Renal cortical epithelial cell (primary cell): ENCODE measurements at places on chromosomes 11 and 22. TPM values are rescaled to one million over a fixed set of nuclear protein-coding genes. Genes with fewer than 3 reads are reported as not detected.
A peak's percentile ranks its signal among the peaks of the same experiment; 100 is the strongest.

GRCh38 chr11:61039916-61040315, 62.4 kb upstream of the CD5 start:
- DNase-seq: no peak

- no peak for DNase-seq
Measured at GRCh38 chr22:49865156-49865555, 11.5 kb downstream of the ZBED4 start.

The CCDC116 gene
- total RNA-seq: not detected in 2 replicates

The REXO2 gene
- 166 and 170 TPM in 2 replicates for total RNA-seq

DNA sequence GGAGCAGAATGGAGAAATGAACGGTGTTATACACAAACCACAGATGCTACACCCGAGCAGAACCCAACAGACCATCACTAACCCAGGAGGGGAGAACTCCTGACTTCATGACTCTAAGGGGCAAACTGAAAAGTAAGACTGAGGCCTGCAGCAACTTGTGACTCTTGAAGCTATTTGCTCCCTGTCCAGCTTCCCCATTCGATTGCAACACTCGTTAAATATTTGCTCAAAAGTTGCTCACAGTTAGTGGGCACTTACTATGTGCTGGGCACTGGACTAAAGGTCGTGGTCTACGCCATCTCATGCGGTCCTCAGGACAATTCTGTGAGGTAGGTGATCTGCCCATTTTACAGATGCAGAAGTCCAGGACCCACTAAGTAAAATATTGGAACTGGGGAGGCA, 9.5 kb upstream of the ADA2 start:
- peak; percentile 75 for DNase-seq

DNA sequence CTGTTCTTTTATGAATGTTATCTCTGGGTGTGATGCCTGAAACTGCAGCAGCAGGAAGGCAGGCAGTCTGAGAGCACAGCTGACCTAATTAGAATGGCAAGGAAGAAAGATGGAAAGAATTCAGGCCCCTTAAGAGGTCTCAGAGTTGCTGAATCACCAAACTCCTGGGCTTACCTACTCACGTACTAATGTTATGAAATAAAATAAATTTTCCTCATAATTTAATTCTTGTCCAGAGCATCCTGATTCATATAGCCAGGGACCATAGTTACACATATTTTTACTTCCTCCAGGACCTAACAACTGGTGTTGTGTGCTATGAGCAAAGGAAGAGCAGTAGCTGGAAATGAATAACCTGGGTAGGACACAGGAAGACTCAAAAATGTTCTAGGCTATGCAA, 41.9 kb downstream of the SNX19 start:
- DNase-seq: peak; percentile 41

The POU2F3 gene
- 0.05 TPM in 1 of 2 replicates, not detected in the other for total RNA-seq

DNA sequence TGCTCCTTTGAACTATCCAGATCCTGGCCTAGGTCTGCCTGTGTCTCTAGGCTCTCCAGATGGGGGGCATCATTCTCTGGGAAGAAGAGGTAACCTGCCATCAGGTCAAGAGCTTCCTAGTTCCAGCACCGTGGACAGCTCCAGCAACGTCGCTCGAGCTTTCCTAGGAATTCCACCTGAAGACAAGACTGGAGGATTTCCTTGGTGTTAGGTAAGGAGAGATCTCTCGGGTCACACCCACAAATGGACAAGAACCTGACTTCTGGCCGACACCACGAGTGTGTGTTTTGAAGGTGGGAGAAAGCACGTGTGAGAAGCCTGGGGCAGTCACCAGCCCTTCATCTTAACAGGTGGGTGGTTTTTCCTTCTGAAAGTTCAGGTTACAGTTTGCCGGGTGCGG, 1.2 kb downstream of the PRG3 start:
- DNase-seq: peak; percentile 40

The OR56A1 gene
- total RNA-seq: not detected in 2 replicates

The TMEM121B gene
- 0.10 TPM in 1 of 2 replicates, not detected in the other for total RNA-seq

DNA sequence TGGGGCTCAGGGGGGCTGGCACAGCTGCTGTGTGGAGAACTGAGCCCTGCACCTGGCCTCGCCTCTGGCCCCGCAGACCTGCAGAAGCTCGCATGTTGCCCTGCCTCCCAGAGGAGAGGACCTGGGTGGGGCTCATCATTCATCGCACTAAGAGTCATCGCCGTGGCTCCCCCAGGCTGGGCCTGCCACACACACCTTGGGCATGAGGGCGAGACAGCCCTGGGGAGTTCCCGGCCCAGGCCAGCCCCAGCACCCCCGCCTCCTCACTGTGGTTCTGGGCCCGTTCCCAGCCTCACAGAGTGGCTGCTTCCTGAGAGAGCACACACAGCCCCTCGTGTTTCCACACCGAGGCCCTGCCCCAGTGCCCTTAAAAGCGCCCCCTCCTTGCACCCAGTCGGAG, 694.6 kb downstream of the TBC1D22A start:
- DNase-seq: no peak

- no peak for DNase-seq
Measured at GRCh38 chr11:23318670-23319069, 458.4 kb upstream of the CCDC179 start.

DNA sequence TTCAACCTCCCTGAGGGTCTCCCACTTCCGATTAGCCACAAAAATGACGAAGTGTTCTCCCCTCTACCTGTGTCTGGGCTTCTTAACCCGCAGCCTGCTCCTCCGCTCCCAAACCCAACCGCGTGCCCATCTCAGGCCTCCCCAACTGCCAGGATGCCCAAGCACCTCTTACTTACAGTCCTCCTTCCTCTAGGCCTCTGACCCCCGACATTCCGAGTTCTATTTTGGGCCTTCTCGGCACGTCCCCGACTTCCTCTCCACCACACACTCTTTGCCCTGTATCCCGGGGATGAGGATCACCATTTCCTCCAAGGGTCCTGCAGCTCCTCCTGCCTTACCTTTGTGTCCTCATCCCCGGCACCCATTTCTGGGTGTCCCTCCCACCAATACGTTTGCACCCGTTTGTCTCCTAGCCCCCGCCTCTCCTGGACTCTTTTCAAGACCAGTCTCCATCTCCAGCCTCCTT, 388 bp upstream of the MUS81 start:
- DNase-seq: no peak

DNA sequence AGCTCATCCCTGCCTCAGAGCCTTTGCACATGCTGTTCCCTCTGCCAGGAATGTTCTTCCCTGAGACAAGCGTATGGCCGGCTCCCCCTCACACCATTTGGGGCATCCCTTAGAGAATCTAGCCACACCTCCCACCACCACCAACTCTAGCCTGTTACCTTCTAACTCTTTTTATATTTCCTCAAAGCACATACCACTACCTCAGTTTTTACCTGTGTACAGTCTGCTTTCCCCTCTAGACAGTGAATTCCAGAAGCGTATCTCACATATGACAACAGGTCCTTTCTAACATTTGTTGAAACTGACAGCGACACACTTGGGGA, 75.1 kb upstream of the ARFGAP3 start:
- DNase-seq: no peak

The TRIM34 gene
- total RNA-seq: 10.7 and 15.3 TPM in 2 replicates

DNA sequence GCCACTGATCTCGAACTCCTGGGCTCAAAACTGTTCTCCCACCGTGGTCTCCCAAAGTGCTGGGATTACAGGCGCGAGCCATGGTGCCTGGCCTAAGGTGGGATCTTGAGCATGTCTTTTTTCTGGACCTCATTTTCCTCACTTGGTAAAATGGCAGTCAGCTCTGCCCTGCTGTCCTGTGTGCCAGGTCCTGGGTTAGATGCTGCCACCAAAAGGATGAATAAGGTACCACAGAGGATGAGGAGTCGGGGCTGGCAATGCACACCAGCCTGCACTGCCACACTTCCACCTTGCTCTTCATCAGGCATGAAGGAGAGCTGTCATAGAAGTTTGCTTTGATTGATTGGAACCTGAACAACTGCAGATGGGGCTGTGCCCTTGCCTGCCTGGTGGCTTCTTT, 32.3 kb downstream of the ACO2 start:
- peak; percentile 30 for DNase-seq

The SCUBE2 gene
- total RNA-seq: 0.87 and 1.4 TPM in 2 replicates

- no peak for DNase-seq
Measured at GRCh38 chr22:32389685-32390084, 22.4 kb downstream of the RTCB start.

DNA sequence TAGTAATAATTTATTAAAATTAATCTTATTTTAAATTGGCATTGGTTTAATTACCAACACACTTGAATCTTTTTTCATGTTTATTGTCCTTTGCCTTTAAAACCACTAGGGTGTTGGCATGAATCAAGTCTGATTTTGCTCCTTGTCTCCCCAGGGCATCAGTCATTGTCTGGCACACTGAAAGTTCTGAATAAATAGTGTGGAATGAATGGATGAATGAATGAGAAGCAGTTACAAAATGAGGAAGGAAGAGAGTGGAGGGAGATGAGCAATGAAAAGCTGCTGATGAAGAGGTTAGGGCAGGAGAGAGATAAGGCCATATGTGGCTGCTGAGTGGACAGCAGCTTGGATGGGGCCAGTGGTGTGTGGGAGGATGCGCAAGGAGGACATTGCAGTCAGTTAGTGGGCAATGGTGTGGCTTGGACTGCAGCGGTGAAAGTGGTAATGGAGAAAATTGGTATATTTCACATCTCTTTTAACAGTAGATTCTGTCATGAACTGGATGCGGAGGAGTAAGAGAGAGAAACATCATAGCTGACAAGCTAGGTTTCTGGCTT, 132.0 kb downstream of the SPON1 start:
- no peak for DNase-seq

DNA sequence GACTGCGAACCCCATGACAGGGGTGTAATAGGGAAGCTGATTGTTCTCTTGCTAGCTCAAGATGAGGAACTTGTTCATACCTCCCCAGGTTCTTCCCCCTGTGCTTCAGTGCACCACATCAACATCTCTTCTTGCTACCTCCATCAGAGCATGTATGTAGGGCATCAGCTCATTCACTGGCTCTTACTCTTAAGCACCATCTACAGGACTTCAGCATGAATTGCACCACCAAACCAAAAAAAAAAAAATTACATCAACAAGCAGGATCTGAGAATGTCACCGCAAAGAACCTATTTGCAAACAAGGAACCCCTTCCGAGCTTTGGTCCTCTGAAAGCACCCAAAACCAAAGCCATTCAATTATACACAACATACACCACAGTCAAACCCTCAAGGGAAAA, 2226.5 kb upstream of the RAG2 start:
- DNase-seq: no peak

GRCh38 chr22:45843031-45843430, 133.9 kb downstream of the WNT7B start:
- DNase-seq: no peak

GRCh38 chr11:74050465-74050864, 41.6 kb upstream of the UCP3 start:
- DNase-seq: no peak

The ASCC2 gene
- 14.4 and 29.8 TPM in 2 replicates for total RNA-seq

GRCh38 chr22:30881361-30882183, 87.0 kb downstream of the MORC2 start:
- DNase-seq: no peak

DNA sequence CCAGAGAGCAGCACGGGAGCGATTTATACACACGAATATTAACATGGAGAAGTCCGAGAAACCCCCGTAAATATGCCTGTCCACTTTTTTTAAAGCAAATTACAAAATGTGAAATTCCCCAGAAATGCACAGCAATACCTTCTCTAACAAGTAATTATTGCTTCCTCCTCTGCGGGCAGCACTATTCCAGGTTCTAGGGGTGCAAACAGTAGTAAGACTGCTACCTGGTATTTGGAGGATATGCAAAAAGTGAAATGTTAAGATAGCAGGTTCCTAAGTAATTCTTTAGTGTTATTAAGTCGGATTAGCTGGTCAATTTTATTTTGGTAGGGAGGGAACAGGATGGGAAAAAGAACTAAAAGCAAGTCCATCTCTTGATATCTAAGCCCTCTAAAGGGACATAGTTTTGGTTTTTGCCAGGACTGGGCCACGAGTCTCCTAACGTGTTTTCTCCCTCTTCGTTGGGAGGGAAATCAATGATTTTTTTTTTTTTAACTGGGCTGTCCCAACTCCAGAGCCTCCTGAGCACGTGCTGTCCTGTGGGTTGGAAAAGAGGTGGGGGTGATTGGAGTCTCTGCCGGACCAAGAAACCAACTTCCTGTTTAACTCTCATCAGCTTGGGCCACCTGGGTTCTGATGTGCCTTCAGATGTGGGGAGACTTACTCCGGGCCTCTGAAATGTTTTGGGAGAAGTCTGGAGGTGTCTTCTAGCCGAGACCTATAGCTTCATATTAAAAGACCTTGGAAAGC, 1.7 kb upstream of the XBP1 start:
- peak; percentile 45 for DNase-seq

The NRGN gene
- total RNA-seq: 0.10 TPM in 1 of 2 replicates, not detected in the other

- no peak for DNase-seq
Measured at GRCh38 chr11:35631891-35632290, 13.6 kb downstream of the FJX1 start.

GRCh38 chr11:93870616-93871015, 20.2 kb upstream of the VSTM5 start:
- DNase-seq: no peak

DNA sequence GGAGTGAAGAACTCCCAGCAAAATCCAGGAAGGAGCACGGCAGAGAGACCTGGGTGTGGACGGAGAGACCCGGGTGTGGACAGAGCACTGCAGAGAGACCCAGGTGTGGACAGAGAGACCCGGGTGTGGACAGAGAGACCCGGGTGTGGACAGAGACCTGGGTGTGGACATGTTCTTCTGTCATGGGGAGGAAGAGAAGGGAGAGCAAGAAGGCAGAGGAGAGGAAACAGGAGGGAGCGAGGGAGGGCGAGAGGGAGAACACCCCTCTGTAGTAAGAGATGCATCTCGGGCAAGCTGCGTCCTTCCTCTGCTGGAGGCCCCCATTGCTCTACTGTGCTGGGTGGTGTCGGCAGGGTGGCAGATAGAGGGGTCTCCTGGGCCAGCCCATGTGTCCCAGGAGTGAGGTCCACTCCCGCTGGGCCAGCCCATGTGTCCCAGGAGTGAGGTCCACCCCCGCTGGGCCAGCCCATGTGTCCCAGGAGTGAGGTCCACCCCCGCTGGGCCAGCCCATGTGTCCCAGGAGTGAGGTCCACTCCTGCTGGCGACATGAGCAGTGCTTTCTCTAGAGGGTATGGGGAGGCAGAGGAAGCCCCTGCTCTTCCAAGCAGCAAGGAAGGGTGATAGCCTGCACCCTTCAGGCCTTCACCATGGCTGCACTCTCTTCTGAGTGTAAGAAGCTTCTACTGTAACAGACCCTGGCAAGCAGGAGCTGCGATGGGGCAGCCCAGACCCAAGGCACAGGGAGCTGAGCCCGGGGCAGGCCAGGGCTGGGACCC, 934.2 kb downstream of the BRD1 start:
- DNase-seq: no peak

The P2RY2 gene
- 3.7 and 4.3 TPM in 2 replicates for total RNA-seq

The VPS37C gene
- 10.7 and 11.3 TPM in 2 replicates for total RNA-seq

- no peak for DNase-seq
Measured at GRCh38 chr11:107131756-107132155, 113.5 kb upstream of the GUCY1A2 start.

The LARGE2 gene
- 0.40 and 1.2 TPM in 2 replicates for total RNA-seq
